ENCODE measurements at places on chromosomes 2 and 18. TPM values are rescaled to one million over a fixed set of nuclear protein-coding genes. Genes with fewer than 3 reads are reported as not detected.
A peak's percentile ranks its signal among the peaks of the same experiment; 100 is the strongest.

DNA sequence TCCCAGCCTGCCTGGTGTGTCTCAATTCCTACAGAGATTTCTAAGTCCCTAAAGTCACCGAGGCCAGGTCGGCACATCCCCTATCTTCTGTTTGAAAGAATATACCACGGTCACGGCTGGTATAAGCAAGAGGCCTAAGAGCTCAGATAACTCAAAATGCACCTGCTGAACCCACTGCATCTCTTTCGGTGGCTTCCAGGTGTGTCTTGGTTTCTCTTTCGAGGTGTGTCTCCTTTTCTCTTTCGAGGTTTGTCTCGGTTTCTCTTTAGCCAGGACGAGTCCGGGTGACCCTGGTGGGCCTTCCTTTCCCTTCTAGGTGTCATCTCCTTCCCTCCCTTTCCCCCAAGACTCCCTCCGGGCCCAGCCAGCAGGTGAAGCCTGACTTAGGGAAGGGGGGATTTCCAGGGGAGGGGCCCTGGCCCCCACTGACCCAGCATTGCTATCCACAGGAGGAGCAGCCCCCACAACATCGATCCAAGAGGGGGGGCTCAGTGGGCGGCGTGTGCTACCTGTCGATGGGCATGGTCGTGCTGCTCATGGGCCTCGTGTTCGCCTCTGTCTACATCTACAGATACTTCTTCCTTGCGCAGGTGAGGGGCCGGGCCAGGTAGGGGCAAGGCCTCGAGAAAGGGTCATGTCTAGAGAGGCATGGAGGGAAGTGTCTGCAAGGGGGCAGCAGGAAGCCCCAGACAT, 8.4 kb downstream of the ITM2C start:
- DNase-seq: no peak

DNA sequence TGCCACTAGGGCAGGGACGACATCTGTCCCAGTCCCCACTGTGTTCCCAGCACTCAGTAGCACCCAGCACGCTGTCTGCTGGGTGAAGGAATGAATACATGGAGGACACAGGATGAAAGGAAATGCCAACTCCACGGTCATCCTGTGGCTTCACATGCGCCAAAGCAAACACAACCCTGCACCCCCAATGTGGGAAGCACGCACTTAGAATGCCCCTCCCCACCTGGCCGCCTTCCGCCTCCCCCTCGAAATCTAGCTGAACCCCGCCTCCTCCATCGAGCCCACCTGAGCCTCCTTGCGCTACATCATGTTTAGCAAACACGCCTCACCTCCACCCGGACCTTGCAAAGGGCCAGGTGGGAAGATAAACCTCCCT, 33.9 kb downstream of the ADCY3 start:
- DNase-seq: no peak

DNA sequence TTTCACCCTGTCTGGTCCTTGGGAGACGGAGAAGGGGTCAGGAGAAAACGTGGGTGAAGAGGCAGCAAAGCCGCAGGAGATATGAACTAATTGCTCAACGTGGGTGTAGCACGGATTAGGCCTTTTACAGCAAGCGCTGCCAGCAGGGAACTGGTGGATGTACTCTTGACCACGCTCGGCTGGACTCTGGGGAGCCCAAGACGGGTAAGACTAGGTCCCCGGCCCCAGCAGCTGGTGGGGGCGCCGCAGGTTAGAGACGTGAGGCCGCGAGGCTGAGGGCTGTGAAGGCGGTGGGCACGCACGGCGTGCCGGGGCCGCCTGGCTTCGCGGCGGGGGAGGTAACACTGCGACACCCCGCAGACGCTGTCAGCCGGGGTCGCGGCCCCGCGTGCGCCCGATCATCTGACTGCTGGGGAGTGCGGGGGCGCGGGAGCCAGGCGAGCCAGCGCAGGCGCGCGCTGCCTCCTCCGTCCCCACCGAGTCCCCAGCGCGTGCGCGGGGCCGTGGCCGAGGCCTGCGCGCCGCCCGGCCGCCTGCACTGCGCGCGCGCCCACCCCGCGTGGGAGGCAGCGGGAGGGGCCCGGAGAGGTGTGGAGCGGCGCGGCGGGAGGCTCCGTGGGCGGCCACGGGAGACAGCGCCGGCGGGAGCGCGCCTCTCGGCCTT, at the start of gene CLIP4:
TSS of gene CLIP4 (plus strand) at position 470 of the 664 bp plus-strand sequence. CDS start 5,974 bp downstream, outside the sequence.
- DNase-seq: peak; percentile 36

DNA sequence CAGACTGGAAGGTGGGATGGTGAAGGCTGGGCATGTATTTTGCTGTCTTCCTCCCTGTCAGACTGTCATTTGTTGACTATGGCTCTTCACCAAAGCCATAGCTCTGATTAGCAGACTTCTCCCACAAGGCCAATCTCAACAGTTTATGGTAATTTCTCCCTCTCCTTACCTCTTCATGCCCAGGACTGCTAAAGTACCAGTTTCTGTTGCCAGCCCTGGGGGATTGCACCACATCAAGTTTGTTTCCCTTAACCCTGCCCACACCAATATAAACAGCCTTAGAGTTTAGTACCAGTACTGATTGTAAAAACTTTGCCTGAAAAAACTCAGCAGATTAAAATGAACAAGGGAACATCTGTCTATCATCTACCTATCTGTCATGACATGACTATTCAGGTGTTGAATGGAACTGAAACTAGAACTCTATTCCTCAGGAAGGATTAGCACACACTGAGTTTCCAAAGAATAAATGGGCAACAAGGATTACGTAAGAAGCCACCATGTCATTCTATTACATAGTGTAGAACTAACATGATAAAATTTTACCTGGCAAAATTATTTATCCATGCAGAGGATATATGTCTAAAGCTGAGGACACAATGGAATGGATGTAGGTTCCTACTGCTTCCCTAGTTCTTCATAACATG, 13.7 kb downstream of the FEZ2 start:
- no peak for DNase-seq

GRCh38 chr2:67952066-67952465, 110.7 kb downstream of the C1D start:
- DNase-seq: no peak

ADGRF3 gene
- total RNA-seq: not detected

DNA sequence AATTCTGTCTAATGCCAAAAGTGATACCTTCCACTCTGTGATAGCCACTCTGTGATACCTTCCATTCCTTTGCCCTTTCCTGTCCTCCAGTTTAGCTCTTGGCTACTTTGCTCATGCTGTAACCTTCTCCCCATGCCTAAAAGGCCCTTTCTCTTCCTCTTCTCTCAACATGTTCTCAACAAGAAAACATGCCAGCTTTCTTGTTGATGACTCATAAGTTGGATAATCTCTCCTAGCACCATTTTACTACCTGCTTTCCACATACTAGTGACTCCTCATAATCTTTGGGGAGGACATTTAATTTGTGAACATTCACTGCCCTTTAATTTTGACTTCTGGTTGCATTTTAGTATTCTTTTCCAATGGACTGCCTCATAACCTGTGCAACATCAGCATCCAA, 55.9 kb upstream of the NT5C1B start:
- DNase-seq: peak; percentile 13

DNA sequence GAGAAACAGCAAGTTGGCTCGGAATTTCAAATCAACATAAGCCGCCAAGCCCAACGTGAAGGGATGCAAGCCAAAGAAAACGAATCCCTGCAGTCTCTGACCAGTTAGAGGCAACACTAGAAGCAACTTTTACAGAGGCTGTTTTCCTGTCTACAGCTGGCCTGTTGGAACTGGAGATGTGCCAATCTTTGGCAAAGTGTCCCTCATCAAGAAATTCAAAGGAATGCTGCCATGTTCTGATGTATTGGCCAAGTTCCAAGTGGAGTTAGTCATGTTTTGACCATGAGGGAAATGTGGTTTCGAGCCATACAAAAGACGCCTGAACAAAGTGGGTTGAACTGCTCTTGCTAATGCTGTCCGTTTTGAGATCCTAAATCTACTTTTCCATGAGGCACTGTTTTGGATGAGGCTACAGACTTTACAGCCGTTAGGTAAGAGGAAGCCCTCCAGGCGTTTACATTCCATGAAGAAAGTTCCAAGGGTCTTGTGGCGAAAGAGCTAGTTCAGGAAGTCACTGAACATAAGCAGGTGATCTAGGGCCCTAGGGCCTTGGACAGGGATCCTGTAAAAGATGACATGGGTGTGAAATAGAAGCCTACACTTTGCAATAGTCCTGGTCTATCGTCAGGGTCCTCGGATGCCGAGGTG, 140.7 kb upstream of the PXDN start:
- peak; percentile 20 for DNase-seq

CCDC141 gene
- 0.05 TPM for total RNA-seq

DNA sequence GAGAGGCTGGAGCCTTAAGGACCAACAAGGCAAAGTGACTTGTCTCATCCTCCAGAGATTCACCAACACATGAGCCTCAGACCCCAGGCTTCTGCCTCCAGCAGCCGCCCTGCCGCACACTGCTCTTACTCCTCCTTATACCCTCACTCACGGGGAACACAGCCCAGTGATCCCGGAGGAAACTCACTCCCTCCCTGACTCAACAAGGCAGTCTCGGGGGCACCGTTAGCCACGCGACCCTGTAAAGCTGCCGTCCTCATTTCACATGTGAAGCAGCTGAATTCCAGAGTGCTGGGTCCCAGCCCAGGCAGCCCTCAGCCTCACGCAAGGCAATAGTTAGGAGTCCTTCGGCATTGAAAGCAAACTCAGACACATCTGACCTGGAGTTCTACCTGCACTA, 129.7 kb downstream of the TPO start:
- no peak for DNase-seq

DNA sequence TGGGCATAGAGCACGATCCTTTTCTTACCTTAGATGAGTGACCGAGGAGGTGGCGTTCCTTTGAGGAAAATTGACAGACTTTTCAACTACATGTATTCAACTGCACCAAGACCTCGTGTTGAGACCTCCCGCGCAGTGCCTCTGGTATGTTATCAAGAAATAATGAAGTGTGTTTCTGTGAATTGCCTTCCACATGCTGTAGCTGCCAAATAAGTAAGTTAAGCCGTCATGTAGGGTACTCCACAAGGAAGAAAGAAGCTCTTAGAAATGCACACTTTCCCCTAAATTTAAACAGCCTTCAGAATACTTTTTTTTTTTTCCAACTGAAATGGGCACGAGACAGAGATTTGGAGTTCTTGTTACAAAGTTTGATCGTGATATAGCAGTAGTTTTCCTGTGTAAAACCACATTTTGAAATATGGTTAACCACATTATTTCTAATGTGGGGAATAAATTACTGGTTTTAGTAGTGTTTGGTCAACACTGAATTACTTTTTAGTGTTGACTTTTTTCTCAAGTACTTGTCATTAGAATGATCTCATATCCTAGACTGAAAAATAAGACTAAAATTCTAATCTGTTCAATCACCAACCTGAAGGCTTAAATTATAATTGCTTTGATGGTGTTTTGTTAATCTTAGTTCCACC, 30.5 kb downstream of the PDK1 start:
- no peak for DNase-seq

DNA sequence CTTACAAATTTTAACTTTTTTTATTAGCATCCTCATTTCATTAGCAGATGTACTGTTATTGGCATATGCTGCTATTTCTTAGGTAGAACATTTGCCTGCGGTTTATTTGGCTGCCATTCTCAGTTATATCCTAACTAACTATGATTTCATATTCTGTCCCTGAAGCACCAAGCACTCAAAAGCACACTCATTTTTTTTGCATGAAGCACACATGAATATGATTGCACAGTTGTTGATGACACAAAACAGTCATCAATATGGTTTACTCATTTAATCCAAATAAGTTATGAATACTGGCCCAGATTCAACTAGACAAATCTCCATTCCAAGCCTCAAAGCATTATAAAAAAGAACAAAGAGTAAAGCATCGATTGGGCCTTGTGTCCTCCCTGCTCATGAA, 129.4 kb upstream of the CNTNAP5 start:
- no peak for DNase-seq

DNA sequence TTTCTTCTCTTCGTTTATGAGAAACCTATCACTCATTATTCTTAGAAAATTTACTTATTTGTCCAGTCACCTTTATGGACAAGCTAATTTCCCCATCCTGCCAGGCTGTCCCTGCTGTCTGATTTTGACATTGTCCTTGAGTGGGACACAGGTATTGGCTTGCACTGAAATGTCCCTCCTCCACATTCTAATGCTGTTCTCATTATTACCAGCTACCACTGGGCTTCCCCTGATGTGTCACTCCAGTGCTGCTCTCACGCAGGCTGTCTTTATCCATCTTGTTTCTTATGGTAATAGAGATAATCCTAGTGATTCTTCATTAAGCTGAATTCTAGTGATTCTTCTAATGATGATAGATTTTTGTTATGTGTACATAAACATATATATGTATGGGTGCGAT, 48.1 kb upstream of the RBMS1 start:
- no peak for DNase-seq

GRCh38 chr2:147628971-147629421, 215.8 kb upstream of the ACVR2A start:
- DNase-seq: peak; percentile 57

DNA sequence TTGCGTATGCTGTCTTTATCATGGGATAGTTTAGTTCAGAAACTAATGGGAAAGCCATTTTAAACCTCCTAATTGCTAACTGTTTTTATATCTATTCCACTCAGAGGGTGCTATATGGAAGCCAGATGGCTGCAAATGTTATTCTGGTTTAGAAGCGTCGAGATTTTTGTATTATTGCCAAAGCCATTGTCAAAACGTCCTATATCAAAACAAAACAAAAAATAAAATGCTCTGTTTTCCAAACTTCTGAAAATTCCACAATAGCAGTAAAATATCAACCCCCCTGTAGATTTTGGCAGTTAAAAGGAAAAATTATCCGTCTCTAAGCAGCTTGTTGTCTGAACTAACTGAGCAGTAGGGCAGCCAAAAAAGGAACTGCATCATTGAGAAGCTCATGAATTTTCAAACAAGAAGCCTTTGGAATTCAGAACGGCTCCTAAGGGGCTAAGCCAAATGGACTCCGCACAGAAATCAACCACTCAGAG, 195.4 kb upstream of the CWC22 start:
- no peak for DNase-seq

DLX1 gene
- not detected for total RNA-seq

DNA sequence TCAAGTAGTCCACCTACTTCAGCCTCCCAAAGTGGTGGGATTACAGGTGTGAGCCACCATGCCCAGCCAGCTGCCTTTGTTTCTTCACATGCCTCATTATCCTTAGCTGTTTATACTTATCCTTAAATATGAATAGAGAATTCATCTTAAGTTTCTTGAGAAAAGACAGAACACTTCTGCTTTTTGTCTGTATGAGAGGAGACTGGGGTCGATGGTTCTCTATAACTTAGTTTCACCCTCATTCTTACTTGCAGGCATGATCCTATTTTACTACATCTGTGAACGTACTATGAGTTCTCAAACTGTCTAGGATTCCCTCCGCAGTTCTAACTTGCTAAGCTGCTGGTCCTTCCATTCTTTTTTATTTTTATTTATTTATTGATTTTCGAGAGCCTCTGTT, 20.4 kb downstream of the PPM1B start:
- no peak for DNase-seq

GRCh38 chr18:64203295-64203694, 54.4 kb upstream of the LINC00305 start:
- no peak for DNase-seq

All from renal cortical epithelial cell (primary cell).